Hippocampal formation (tissue), 2 donors: ENCODE measurements at places on chromosomes 2 and 18.

- no peak for DNase-seq
These were observed 432.5 kb upstream of the FSIP2 start for GRCh38 chr2:185306119-185306518.

- DNase-seq = no peak
These were observed 7.0 kb downstream of the NDUFV2 start for GRCh38 chr18:9109523-9109922.

DNA sequence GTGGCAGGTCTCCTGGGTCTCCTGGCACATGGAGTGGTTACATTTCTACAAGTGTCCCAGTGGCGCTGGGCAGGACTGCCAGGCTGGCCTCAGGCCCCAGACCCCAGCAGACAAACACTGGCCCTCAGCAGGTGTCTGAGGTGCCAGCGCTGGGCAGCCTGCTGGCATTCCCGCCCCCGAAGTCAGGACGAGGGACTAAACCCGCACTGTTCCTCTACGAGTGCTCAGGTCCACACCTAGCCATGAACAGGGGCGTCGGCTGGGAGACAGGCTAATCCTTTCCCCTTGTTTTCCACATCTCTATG is 12.8 kb downstream of the SNED1 start:
- DNase-seq = no peak

- DNase-seq = no peak
These were observed 113.5 kb downstream of the ESCO1 start for GRCh38 chr18:21486905-21487437.
